ENCODE measurements at places on chromosomes 2 and 18.

DNA sequence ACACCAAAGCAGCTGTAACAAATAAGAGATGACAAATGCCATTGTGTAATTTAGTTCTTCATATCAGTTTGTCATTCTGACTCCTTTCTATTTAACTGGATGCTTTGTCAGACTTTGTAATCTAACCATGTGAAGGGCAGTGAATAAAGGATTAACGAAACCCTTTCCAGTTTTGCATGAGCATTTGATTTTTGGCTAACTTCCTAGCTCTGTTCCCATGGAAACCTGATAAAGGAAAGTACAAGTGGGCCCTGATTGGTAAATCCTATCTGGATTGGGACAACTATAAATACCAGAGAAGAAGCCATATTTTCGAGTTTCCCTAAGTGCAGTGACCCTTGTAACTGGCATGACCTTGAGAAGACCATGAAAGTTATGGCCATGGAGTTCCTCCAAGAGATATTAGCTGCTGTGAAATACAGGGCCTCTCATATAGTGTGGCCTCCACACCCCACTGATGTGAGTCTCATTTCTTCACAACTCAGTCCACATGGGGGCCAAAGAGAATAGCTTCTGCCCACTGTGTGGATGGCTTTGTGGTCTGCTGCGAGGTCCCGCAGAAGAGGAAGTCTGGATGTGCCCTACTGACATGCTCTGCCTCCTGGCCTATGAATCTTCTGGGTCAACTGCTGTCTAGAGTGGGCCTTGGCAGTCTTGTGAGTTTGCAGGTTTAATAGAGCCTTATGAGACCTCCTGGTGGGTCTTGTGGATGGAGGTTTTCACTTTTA, 38.2 kb upstream of the CYP1B1 start:
- no peak for DNase-seq

DNA sequence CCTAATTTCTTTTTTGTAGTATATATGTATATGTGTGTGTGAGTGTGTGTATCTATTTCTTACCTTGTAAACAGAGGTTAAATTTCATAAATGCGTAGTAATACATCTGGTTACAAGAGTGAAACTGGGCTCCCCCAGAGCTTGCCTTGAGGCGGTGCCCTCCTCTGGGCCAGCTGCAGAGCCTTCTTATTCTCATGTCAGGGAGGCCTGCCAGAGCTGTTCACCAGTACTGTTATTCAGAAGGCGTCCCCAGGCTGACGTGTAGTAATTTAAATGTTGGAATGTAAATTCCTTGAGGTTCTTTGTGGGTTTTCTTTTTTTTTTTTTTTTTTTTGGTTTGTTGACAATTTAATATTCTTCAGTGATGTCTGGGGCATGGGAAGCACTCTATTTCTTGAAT, 11.2 kb downstream of the COPS8 start:
- DNase-seq = no peak

DNA sequence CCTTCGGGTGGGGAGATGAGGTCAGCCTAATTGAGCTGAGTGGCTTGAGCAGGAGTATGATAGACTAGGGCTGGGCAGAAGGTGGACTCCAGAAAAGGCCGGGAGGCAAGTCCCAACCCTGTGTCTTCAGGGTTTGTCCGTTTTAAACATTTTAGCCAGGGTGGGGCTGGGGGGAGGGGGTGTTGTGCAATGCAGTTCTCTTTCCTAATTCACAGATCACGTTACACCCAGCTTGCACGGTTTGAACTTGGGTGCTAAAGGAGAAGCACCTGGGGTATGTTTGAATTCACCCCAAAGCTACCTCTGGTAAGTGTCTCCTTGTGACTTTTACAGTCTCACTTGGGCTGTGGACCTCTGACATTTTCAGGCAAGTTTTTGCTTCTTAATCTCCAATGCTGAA, 233.3 kb downstream of the AGAP1 start:
- DNase-seq = no peak

- DNase-seq = no peak
Observed at GRCh38 chr2:67851956-67852824, 210.6 kb downstream of the C1D start.

- no peak for DNase-seq
Observed at GRCh38 chr2:122011493-122012270, 256.2 kb downstream of the TSN start.

GRCh38 chr2:66343259-66343658, 91.7 kb upstream of the MEIS1 start:
- no peak for DNase-seq

GRCh38 chr2:20551260-20551944, 99.5 kb downstream of the HS1BP3 start:
- DNase-seq = no peak

- no peak for DNase-seq
Observed at GRCh38 chr2:217966423-217967070, 36.2 kb downstream of the TNS1 start.

DNA sequence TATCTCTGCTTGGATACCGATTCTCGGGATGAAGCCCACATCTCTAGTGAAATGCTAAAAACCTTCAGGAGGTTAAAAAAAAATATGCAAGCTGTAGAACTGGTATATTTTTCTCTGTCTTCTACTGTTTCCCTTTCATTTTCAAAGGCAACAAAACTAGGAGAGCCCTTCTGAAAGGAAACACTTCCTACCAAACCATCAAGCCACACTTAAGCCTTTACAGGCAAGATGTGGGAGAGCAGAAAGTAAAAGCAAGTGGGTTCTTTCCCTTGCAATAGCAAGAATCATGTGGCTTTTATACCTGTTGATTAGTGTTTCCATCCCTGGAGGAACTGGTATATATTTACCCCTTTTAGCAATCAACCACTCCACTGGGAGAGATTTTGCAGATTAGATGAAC, 147.9 kb upstream of the ACAA2 start:
- no peak for DNase-seq

DNA sequence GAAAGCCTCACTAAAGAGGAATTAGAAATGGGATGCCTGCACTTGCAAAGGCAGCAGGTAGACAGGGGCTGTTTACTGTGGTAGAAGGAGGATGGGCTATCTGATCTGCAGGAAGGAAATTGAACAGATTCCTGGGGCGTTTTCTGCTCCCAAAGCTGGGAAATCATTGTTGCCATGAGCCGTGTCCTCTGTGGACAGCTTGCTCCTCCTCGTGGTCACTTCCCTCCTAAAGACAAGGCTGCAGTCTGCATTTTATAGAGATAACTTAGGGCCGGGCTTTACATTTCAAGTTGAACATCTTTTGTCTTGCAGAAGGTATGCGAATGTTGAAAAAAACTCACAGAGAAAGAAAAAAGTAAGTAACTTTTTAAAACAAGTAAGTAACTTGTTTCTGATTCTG, 50.9 kb downstream of the DCDC2C start:
- DNase-seq = no peak

DNA sequence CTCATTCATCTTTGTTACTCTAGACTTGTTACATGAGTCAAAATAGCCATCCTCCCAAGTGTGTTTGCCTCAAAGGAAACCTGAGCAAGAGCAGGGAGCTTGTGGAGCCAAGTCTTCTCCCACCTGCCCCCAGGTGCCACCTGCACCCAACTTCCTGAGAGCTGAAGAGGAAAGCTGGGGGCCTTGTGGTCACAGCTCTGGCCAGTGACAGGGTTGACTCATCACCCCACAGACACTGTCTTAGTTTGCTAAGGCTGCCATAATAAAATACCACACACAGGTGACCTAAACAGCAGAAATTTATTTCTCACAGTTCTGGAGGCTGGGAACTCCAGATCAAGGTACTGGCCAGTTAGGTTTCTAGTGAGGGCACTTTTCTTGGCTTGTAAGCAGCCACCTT, 99.6 kb downstream of the TPGS2 start:
- DNase-seq = no peak

GRCh38 chr2:169012812-169013627, 18.1 kb downstream of the ABCB11 start:
- DNase-seq = no peak
